ENCODE measurements at places on chromosomes 5 and 9.

DNA sequence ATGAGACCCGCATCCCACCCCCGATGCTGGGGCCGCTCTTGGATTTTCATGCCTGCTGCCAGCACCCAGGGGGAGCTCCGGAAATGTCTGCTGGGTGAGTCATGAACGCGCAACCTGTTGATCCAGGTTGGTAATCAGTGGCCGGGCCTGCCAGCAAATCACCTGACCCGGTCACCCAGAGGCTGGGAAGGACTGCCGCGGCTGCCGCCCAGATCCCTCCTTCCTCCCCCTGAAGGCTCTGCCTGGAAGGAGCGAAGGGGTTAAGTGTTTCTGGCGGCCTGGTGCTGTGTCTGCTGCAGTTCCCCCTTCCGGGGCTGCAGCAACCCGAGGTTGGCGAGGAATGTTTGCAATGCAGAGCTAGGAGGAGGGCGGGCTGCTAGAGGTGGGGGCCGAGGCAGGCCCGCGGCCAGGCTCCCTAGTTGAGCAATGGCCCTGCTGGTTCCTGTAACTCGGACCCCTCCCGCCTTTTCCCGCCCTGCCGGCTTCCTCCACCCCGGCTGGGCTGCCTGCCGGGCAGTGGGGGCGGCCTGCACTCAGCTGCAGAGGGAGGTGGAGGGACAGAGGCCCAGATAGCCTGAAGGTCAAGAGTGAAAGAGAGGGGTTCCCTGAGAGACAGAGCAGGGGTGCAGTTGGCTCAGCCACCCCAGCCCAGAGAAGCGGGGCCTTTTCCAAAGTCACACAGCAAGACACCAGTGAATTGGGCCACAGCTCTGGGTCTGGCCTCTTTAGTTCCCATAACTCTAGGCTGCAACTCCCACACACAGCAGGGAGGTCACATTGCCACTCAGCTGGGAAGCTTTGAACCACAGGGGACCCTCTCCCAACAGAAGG, 156.3 kb upstream of the IER5L start:
- peak; percentile 51 for DNase-seq

DNA sequence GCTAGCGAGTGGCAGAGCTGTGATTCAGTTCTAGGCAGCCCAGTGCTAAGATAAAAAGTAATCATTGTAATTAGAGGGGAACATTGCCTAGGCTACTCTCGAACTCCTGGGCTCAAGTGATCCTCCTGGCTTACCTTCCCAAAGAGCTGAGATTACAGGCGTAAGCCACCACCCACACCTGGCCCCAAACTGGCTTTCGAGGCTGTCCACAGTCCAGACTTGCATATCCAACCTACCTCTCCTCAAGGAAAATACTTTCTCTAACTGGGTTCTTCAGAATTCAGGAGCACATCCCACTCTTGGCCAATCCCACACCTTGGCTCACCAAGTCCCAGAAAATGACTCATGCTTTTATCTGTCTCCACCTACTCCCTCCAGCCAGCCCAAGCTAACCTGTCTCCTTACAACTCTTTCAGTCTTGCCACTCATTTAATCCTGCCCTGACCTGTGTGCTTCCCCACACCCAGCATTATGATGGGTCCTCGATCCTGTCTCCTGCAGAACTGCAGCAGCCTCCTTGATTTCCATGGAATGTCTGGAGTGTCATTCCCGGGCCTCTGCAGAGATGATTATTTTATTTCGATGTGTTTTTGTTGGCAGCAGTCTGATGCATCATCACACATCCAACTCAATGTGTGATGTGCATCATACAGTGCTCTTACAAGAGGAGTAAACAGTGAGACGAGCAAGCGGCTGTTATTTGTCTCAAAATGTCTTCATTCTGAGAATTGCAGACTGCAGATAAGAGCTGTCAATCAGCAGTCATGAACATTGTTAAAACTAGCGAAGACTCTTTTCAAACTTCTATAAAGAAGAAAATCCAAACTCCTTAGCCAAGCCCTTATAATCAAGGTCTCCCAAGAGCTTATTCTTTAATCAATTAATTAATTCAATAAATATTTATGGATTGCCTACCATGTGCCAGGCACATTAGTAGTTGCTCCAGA, 167.3 kb downstream of the SEC61B start:
- no peak for DNase-seq

DNA sequence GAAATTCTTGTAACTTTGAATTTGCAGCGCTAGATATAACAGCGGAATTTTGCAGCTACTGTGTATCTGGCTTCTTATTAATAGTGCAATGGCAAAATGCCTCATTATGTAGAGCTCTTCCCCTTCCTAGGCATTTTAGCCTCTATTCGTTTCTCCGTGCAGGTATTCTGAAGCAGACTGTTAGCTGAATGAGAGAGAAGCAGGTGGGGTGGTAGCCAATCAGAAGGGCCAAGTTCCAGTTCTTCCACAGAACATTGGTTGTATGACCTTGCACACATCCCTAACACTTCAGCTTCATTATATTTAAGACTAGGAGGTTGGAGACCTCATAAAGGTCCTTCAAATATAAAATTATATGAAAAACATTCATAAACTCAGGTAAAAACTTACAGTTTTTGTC, 1.2 kb upstream of the VPS13A start:
- peak; percentile 37 for DNase-seq

GRCh38 chr9:82490019-82490499, 501.5 kb downstream of the SPATA31D1 start:
- DNase-seq: no peak

GRCh38 chr5:64655596-64655995, 34.7 kb upstream of the SHISAL2B start:
- DNase-seq: no peak

DNA sequence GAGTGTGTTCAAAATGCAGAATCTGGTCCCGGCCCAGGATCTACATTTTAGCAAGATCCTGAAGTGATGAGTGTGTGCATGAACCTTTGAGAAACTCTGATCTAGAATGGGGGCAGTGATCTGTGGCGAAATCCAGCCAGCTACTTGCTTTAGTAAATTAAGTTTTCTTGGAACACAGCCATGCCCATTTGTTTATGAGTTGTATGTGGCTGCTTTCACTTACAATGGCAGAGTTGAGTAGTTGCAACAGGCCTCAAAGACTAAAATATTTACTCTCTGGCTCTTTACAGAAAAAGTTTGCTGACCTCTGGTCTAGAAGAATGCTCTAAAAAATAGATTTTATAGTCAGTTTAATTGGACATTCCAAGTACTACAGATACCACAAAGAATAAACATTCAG, 588.3 kb downstream of the BNC2 start:
- no peak for DNase-seq
